ENCODE measurements at places on chromosomes 7 and 10.

GRCh38 chr10:17784688-17785087 lies 24.5 kb upstream of the MRC1 start:
- no peak for DNase-seq

DNA sequence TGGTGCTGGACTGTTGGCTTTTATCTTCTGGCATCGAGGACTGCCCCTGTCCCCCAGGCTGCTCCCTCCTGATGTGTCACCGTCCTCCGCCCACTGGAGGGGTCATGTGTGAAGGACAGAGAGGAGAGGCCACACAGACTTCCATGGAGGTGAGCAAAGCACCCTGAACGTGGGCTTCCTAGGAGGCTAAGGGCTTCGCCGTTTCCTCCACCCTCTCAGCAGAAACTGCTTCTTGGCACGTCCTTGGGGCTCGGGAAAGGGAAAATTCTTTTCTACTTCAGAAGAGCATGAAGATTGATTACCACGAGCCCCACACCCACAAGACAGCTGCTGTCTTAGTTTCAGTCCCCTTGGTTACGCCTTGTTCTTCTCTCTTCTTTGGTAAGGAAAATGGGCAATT lies 218.2 kb downstream of the CCDC3 start:
- DNase-seq, result no peak

DNA sequence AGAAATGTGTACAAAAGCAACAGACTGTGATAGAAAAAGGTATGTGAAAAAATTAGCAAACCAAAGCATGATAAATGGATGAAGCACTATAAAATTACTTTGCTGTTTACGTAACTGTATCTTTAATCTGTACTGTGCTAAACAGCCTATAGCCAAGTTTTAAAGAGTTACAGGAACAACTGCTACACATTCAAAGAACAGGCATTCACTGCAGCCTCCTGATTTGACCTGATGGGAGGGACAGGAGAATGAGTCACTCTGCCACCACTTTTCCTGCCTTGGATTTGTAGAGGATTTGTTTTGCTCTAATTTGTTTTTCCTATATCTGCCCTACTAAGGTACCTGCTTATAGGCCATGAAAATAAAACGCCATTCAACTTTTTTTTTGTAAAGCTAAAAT lies 116.1 kb downstream of the FANK1 start:
- no peak for DNase-seq

DNA sequence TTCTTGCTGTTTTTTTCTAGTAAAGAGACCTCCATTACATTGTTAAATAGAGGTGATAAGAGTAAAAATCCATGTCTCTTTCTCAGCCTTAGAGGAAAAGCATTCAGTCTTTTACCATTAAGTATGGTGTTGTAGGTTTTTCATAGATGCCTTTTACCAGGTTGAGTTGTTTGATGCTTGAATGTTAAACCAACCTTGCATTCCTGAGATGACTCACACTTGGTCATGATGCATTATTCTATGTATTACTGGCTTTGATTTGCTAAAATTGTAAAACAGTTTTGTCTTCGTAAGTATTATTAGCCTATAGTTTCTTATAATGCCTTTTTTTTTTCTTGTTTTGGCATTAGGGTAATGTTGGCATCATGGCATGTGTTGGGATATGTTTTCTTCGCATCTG lies 90.0 kb downstream of the ANKRD61 start:
- DNase-seq, result no peak

All from CD4-positive, alpha-beta T cell treated with Interleukin-4 for 1 hour (primary cell).